ENCODE measurements at places on chromosomes 4 and X. TPM values are rescaled to one million over a fixed set of nuclear protein-coding genes. Genes with fewer than 3 reads are reported as not detected.
A peak's percentile ranks its signal among the peaks of the same experiment; 100 is the strongest.

Gene IRS4
- 0.16 TPM for total RNA-seq

Gene LONRF3
- total RNA-seq, result 0.35 TPM

DNA sequence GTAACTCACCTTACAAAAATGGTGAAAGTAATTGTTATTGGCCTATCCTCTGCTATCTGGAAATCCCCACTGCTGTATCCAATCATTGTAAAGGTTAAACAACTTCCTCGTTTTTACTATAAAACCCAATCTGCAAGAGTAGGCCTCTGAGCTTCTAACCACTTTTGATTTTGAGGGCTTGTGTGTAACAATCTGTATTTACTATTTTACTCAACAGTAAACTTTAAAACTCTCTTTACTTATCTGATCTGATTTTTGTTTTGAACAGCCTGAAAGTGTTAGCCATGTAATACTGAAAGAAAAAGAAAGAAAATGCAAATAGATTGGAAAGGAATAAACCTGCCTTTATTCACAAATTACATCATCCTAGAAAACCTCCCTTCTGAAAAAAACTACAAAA, 63.1 kb downstream of the SLC10A7 start:
- peaks cover 26% of the 10 kb centered on the region for H3K36me3 ChIP-seq
- DNase-seq, result no peak
- no peaks in the 10 kb centered on the region for H3K27me3 ChIP-seq
- H3K4me3 ChIP-seq, result peak overlapping the region; percentile 41
- peaks cover 19% of the 10 kb centered on the region for H3K4me1 ChIP-seq

DNA sequence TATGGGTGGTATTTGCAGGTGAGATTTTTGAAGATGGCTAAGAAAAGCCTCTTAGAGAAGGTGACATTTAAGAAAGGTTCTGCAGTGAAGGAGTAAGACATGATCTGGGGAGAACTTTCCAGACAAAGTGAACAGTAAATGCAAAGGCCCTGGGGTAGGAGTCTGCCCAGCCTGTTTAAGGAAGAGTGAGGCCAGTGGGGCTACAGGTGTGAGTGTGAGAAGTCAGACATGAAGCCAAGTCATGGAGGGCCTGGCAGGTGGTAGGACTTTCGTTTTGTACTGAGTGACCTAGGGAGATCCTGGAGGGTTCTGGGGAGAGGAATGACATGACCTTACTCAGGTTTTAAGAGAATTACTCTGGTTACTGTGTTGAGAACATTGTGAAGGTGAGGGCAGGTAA, 21.5 kb downstream of the COQ2 start:
- no peak for DNase-seq
- no peak overlapping the region for H3K27ac ChIP-seq
- peaks cover 33% of the 10 kb centered on the region for H3K36me3 ChIP-seq
- H3K4me1 ChIP-seq, result peaks cover 16% of the 10 kb centered on the region
- H3K27me3 ChIP-seq, result no peaks in the 10 kb centered on the region
- no peak overlapping the region for H3K4me3 ChIP-seq

- no peak for DNase-seq
- H3K36me3 ChIP-seq, result no peaks in the 10 kb centered on the region
- H3K27ac ChIP-seq, result no peak overlapping the region
- no peak overlapping the region for H3K4me3 ChIP-seq
- no peaks in the 10 kb centered on the region for H3K4me1 ChIP-seq
- H3K27me3 ChIP-seq, result no peaks in the 10 kb centered on the region
These were observed 150.5 kb upstream of the SPRY1 start for GRCh38 chr4:123246085-123246484.

Gene MGAT4D
- total RNA-seq, result not detected

DNA sequence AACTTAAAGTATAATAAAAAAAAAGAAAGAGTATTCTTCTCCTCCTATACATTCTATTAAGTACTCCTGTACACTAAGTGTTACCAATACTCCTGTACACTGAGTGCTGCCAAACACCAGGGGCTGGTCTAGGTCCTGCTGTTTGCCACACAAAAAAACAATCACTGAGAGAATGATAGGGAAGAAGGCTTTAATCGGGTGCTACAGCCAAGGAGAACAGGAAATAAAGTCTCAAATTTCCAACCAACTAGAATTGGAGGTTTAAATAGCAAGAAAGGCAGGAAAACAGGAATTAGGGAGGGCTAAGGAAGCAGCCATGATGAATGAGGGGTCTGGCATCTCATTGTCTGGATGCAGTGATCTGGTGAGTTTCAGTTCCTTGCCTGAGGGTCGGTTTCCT, 239.8 kb downstream of the ZNF674 start:
- H3K36me3 ChIP-seq, result peaks cover 2% of the 10 kb centered on the region
- H3K27ac ChIP-seq, result no peak overlapping the region
- no peaks in the 10 kb centered on the region for H3K4me1 ChIP-seq
- no peak for DNase-seq
- H3K27me3 ChIP-seq, result peaks cover 1% of the 10 kb centered on the region

DNA sequence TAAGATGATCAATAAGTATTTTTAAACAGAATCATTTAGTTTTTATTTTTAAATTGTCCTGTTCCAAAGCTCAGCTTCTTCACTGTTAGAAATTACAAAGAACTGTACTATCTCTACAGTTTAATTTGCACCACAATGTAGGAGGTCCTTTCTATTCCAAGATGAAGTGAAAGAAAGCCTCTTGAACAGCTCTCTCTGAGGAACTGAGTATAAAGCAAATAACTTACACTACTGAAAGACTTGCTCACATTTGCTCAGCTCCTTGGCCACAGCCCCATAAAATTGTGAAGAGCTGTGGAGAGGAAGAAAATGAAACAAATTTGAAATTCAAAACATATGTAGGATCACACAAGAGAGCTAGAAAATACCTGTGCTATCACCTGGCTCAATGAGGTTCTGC, 68.6 kb downstream of the ENPEP start:
- no peak overlapping the region for H3K27ac ChIP-seq
- H3K27me3 ChIP-seq, result peaks cover 33% of the 10 kb centered on the region
- no peak for DNase-seq
- no peak overlapping the region for H3K4me3 ChIP-seq
- no peaks in the 10 kb centered on the region for H3K36me3 ChIP-seq

GRCh38 chr4:117777721-117778120, 256.6 kb upstream of the NDST3 start:
- H3K27ac ChIP-seq, result no peak overlapping the region
- H3K36me3 ChIP-seq, result no peaks in the 10 kb centered on the region
- H3K27me3 ChIP-seq, result no peaks in the 10 kb centered on the region
- H3K4me3 ChIP-seq, result no peak overlapping the region

- no peak for DNase-seq
- no peaks in the 10 kb centered on the region for H3K36me3 ChIP-seq
- H3K4me1 ChIP-seq, result no peaks in the 10 kb centered on the region
These were observed 218.7 kb upstream of the NDST4 start for GRCh38 chr4:115332078-115332477.

DNA sequence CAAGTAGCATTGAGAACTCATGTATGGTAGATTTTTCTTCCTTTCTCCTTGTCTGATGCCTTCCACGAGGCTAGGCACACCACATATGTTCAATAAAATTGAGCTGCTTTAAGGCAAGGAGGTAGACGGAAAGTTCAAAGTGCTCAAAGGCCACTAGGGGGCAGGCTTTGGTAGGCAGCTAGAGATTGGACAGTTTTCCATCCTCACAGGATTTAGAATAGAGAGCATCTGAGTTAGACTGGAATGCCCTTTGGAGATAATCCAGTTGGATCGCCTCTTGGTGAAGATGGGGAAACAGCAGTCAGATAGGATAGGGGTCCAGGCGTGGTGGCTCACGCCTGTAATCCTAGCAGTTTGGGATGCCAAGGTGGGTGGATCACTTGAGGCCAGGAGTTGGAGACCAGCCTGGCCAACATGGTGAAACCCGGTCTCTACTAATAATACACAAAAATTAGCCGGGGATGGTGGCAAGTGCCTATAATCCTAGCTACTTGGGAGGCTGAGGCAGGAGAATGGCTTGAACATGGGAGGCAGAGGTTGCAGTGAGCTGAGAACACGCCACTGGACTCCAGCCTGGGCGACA, 30.4 kb downstream of the ELF4 start:
- peaks cover 50% of the 10 kb centered on the region for H3K4me1 ChIP-seq
- peak overlapping the region; percentile 45 for H3K27ac ChIP-seq
- peak; percentile 62 for DNase-seq
- H3K36me3 ChIP-seq, result peaks cover 28% of the 10 kb centered on the region

Gene HPGD
- total RNA-seq, result 30.2 TPM
